Activated T-cell treated with anti-CD3 and anti-CD28 coated beads for 48 hours (primary cell): ENCODE measurements at places on chromosomes 7 and 10.

DNA sequence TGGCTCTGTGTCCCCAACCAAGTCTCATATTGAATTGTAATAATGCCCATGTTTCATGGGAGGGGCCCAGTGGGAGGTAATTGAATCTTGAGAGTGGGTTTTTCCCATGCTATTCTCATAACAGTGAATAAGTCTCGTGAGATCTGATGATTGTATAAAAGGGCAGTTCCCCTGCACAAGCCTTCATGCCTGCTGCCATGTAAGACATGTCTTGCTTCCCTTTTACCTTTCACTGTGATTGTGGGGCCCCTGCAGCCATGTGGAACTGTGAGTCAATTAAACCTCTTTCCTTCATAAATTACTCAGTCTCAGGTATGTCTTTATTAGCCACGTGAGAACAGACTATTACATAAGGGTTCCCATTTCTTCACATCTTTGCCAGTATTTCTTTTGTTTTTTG lies 97.1 kb upstream of the CPXM2 start:
- DNase-seq: no peak

- no peak for DNase-seq
These were observed 50.3 kb upstream of the CHST15 start for GRCh38 chr10:124143721-124144120.

GRCh38 chr10:78727251-78727650 lies 341.5 kb upstream of the ZMIZ1 start:
- DNase-seq: no peak

DNA sequence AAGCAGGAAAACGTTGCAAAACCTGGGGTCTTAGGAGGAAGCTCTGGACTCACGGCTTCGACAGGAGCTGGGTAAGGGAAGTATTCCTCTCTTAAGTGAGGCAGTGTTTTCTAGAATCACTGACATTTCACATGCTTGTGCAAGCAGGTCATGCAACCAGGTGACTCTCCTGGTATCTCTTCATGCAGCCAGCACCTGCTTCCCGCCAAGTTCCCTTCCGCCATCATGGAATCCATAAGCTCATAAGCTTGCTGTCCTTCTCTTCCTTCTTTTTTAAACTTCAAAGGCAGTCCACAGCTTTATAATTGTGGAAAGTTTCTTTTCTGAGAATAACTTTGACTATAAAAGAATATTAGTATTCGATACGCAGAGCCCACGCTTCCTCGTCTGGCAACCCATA lies 256.1 kb downstream of the TCERG1L start:
- no peak for DNase-seq

DNA sequence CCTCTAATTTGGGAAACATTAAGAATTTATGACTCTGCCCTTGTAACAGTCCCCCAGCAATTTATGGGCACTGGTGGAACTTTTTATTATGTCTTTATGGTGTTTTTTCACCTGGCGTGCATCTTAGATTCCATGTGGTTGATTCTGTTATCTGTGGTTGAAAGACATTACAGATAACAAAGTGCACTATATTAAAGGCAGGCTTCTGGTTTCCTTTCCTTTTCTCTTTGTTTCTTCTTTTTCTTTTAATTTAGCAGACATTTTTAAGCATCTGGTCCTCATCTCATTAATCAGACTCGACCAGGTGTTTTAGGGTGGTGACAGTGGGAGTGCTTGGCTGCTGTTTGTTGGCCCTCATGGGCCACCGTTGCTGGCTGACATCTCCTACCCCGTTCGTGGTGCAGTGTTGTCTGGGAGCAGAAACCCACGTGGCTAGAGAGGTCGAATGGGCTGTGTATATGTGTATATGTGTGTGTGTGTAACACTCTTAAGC lies 77.4 kb downstream of the LRMDA start:
- no peak for DNase-seq

DNA sequence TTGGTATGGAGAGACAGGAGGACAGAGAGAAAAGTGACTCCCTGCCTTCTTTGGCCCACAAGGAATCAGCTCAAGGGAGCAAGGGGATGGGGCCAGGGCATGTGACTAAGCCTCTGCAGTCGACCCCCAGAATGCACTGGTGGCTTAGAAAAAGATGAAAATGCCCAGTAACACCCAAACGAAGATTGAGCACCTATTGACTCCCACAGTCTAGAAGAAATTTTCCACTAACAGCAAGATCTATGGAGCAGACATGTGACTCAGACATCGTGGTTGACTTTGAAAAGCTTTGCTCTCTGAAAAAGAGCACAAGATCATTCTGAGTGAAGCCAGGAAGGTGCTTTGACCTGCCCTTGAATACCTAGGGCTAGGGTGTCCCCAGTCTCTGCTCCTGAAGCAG lies 586.0 kb downstream of the CALN1 start:
- no peak for DNase-seq

DNA sequence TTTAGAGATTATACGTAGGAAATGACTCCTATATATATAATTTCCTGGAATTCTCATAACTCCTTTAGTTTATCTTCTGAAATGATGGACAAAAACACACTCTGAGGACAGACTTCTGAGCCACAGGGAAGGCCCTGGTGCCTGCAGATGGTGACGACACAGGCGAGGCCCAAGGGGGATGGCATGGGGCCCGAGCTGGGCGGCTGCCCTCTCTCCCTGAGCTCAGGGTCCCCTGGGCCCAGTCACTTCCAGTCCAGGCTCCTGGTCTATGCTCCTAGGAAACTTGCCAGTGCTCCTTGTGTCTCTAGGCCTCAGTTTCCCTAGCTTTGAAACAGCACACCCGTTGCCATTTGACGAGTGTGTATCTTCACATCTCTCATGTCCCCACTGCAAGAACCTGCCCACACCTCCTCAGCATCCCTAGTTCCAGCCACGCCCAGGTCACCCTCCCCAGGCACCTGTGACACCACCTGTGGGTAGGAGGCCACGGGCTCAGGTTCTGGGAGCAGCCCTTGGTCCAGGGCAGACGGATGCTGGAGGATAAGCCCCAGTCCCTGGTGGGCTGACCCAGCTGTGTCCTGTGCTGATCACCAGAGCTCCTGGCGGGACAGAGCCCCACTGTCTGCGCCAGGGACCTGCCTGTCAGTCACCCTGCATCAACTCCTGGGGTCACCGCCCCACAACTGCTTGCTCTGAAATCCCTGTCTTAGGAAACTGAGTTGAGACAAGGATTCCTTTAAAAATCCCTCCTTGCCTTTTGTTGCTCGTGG lies 23.4 kb upstream of the SHH start:
- DNase-seq: no peak

GRCh38 chr10:96756111-96756903 lies 36.0 kb upstream of the PIK3AP1 start:
- no peak for DNase-seq

DNA sequence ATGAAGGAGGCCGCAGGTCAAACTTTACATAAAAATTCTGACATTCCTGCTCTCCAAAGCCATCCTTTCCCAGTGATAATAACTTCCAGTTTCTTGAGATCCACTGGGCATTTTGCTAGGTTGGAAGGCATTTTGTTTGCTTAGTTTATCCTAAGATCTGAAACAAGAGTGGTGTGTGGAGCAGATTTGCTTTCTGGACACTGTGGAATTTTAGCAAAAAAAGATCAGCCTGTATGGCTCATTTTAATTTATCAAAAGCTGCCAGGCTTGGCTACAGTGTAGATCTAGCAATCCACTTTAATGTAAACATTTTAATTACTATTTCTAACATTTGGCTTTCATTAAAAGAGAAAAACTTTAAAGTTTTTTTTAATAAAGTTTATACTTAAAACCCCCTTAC lies 124.8 kb downstream of the SAMD9 start:
- no peak for DNase-seq

GRCh38 chr7:95691464-95691863 lies 80.9 kb upstream of the DYNC1I1 start:
- no peak for DNase-seq

DNA sequence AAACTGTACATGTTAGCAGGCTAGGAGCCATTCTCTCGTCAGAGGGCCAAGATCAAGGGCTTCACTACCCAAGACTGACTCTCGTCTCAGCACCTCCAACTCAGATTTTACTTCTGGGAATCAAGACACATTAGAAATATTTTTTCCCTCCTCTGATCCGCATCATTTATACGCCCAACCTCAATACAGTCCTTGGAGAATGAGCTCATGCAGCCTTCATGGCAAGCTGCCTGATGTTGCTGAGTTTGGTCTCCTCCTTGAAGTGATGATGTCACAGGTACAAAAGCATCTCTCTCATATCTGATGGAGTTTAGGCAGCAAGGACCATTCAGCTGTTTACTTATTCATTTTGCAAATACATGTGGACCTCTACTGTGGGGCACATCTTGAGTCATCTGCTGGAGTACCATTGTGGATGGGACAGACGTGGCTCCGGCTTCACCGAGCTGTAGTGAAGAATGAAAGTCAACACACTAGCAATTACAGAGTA lies 114.0 kb downstream of the BMPER start:
- no peak for DNase-seq

DNA sequence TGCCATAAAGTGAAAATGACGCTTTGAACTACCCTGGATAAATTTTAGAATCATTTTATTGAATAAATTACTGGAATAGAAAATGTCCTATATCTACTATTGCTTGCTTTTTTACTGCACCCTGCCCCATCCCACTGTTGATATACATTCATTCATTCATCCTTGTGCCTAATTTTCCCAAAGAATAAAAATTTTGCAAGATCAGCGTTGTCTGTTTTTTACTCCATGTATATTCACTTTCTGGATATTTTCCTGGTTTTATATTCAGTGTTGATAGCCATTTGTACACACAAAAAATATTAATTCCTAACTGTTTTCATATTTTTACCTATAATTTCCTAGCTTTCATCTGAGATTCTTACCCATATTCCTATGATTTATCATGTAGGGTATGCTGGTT lies 262.9 kb upstream of the MAGI2 start:
- DNase-seq: no peak

- no peak for DNase-seq
These were observed 496.4 kb downstream of the KIF20B start for GRCh38 chr10:90197766-90198165.

- DNase-seq: no peak
These were observed 9.2 kb downstream of the AQP1 start for GRCh38 chr7:30920584-30921539.

- DNase-seq: no peak
These were observed 41.9 kb upstream of the TNKS2 start for GRCh38 chr10:91756286-91756685.

- DNase-seq: no peak
These were observed 86.5 kb downstream of the DNAJB6 start for GRCh38 chr7:157423348-157423747.

- DNase-seq: no peak
These were observed 537.9 kb upstream of the MGMT start for GRCh38 chr10:128929131-128929530.

GRCh38 chr10:118495499-118495898 lies 99.9 kb downstream of the PRLHR start:
- no peak for DNase-seq

- no peak for DNase-seq
These were observed 2.2 kb downstream of the DNAJC30 start for GRCh38 chr7:73681031-73681430.

- no peak for DNase-seq
These were observed 54.7 kb downstream of the PON1 start for GRCh38 chr7:95269640-95270039.

DNA sequence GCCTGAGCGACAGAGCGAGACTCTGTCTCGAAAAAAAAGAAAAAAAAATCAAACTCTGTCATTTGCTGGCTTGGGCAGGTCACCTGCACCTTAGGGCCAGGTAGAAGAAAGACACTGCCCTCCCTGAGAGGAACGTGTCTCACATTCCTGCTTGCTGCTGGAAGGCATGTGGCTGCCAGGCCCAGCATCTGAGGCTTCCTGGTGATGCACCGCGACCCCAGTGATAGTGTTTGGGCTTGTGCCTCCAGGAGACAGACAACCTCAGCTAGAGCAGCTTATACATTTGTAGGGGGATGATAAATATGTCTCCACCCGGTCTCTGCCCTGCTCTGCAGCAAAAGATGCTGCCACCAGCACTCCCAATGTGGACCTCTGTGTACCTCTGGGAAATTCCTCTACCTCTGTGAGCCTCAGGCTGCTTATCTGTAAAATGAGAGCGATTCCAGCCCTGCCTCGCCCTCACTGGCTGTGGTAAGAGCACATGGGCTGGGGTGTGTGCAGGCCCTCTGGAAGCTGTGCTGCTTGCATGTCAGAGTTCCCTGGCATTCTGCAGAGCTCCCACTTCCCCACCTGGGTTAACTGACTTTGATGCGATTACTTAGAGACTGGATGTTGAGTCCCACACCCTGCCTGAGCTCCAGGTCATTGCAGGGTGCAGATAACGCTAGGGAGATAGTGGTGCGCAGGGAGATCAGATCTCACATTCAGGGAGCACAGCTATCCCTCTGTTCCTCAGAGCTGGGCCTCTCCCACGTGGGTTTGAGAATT lies 19.9 kb downstream of the SLC29A3 start:
- DNase-seq: no peak

- no peak for DNase-seq
These were observed 17.6 kb downstream of the SFTPA2 start for GRCh38 chr10:79542626-79543025.

GRCh38 chr10:34016576-34016975 lies 682.1 kb upstream of the NRP1 start:
- no peak for DNase-seq

DNA sequence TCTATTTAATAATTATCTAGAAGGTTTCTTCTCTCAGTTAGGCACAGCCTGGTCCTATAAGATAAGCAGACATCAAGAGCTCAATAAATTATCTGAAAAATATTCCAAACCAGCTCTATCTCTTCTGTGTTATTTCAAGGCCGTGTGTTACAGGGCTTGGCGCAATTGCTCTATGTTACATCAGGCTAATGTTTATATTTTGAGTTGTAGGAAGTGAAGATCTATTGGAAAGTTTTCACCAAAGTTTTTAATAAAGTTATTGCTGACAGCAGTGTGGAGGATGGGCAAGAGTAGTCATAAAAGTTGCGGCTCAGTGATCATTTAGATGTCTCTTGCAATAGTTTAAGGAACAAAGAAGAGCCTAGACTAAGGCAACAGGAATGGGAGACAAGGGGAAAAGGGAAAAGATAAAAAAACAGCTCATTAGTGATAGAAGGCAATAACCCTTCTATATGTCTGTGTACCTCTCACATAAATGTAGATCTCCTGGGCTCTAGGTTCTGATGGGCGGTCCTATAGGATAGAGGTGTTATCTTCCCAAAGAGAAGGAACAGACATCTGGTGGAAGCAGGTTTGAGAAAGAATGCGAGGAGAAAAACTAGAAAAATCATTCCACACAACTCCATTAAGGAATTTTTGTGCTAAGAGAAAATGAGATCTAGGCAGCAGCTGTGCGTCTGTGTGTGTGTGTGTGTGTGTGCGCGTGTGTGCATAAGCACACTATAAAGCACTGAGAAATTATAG lies 5.9 kb upstream of the ANKRD7 start:
- DNase-seq: no peak

- no peak for DNase-seq
These were observed 508.4 kb downstream of the TFEC start for GRCh38 chr7:115522174-115522573.

GRCh38 chr10:128077155-128077875 lies 48.9 kb downstream of the MKI67 start:
- no peak for DNase-seq

GRCh38 chr10:86343761-86344160 lies 22.8 kb downstream of the GRID1 start:
- no peak for DNase-seq
